ENCODE measurements at places on chromosomes 2 and 18.

GRCh38 chr2:47237375-47238334, 82.5 kb upstream of the STPG4 start:
- DNase-seq, result no peak

GRCh38 chr2:143906850-143907249, 613.1 kb downstream of the ZEB2 start:
- no peak for DNase-seq

DNA sequence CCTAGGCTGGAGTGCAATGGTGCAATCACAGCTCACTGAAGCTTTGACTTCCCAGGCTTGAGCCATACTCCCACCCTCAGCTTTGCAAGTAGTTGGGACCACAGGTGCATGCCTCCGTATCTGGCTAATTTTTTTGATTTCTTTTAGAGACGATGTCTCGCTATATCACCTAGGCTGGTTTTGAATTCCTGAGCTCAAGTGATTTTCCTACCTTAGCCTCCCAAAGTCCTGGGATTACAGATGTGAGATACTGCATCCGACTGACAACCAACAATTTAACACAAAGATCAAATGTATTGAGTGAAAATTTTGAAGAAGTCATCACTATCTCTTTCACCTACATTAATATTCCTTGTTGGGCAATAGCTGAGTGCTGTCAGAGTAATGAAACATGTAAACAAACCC, 181.6 kb downstream of the MYCN start:
- DNase-seq, result no peak

DNA sequence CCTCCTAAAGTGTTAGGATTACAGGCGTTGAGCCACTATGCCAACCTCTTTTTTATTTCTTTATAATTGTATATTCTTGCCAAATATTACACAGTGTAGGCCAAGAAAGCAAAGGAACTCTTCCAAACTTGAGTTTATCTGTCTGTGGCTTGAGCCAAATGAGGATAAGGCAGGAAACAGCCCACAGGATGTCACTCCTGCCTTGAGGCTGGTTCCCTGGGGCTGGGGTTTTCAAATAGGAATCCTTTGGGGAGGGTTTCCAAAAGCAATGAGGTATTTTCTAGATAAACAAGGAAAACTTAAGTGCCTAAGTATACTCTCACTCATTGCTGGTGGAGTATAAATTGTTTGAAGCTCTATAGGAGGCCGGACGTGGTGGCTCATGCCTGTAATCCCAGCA, 56.4 kb downstream of the ADCY3 start:
- no peak for DNase-seq

GRCh38 chr2:73235315-73236028, 1.4 kb downstream of the CCT7 start:
- DNase-seq, result no peak

- DNase-seq, result no peak
These were observed 519.8 kb upstream of the ZNF804A start for GRCh38 chr2:184078496-184078895.

DNA sequence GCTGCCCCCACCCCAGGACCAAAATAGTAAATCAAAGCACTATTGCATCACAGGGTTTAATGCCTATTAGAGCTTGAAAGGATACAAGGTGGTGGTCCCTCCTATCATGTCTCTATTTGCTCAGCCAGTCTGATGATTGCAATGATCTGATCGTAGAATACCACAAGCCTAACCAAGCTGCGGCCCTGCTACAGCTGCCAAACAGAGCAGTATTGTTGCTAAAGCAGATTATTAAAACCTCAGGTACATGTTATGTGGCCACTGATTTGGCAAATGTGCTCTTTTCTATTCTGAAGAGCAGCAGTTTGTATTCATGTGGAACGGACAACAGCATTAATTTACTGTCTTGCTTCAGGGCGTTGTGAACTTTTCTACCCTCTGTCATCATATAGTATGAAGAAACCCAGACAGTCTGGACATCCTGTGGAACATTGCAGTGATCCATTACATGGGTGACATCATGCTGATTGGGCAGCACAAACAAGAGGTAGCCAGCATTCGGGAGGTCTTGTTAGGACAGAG, 8.4 kb upstream of the VAPA start:
- no peak for DNase-seq

- DNase-seq, result no peak
These were observed 131.1 kb downstream of the SMAD2 start for GRCh38 chr18:47799376-47799775.

DNA sequence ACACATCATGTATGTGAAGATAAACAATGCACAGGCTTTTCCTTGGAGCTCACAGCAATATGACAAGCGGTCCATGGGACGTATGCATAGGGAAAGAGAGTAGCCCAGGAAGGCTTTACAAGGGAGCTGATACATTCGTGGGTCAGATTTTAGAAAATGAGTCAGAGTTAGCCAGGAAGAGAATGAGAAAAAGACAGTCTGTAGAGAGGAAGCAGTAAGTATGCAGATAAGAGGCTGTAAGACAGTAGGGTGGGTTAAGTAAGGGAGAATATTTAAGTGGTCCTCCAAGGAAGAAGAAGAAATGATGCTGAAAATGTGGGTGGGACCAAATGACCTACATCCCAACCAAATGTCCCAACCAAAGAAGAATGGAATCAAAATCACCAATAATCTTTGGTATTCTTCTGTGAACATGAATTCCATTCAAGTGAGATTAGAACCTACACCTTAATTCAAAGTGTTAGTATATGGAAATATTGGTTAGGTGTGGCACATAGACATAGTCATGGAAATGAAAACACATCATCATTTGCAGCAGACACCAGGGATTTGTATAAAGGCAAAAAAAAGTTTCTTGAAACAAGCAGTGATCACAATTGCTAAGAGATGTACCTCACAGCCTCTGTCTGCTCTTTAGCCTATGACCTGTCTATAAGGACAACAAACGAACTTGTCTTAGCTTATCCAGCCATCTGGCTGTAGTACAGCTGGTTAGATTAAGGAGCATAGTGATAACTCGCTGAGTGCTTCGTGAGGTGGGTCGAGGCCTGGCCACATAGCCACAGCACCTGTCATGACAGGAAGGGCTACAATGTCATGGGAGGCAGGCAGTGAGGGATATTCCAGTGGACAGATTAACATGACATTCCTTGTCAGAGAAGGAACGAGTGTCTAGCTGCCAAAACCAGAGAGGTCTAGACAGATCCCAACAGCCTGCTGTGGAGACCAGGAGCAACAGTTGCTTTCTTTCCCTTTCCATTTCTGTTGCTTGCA, 133.6 kb downstream of the ALK start:
- DNase-seq, result no peak

DNA sequence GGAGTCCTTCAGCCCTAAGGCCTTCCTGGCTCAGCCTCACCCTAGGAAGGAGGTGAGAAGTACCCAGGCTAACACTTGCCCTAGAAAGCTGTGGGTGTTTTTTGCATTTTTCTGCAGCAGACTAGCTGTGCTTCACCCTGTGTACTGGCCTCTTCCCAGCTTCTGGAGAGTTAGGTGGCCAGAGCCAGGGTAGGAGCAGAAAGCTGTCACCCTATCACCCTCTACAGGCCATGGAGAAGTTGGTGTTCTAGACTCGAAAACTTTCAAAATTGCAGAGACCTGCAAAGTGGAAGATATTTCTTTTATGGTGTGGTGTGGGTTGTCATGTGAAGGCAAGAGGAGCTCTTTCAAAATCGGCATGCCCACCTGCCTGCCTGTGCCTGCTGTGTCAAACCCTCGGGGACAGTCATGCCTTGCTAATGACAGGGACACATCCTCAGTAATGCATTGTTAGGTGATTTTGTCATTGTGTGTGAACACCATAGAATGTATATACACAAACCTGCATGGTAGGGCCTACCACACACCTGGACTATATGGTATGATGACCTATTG, 29.8 kb downstream of the EHD3 start:
- no peak for DNase-seq

DNA sequence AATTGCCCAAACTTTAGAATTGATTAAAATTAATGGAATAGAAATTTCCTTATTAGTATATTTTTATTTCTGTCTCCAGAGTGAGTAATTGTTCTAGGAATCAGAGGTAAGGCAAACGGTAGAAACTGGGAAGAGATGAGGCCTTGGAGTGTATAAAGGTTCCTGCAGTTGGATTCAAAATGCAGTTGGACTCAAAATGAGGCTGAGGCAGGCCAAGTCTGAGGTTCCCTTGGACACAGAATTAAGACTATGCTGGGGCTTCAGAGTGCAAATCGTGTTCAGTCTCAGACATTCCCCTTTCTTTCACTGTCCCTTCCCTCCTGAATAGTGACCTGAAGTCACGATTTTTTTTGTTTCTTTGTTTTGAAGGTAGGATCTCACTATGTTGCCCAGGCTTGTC, 746.9 kb upstream of the NRXN1 start:
- no peak for DNase-seq

GRCh38 chr18:77081390-77081778, 51.2 kb downstream of the MBP start:
- no peak for DNase-seq

DNA sequence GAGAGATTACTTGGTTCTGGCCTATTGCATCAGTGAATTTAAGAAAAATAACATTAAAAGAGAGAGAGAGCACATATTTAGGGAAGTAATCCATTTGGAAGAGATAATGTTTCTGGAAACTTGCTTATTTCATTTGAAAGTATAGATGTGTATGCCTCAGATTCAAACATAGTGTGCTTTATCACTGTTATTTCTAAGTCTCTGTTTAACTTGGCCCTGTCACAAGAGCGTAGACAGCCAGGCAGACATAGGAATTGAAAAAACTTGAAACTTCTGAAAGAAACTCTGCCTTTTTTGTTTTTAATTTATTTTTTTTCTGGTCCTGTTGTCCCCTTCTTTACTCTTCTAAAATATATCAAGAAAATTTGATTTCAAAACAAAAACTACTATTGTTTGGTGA, 849.1 kb downstream of the CNTNAP5 start:
- DNase-seq, result no peak

GRCh38 chr18:2442006-2442405, 129.3 kb downstream of the METTL4 start:
- no peak for DNase-seq

DNA sequence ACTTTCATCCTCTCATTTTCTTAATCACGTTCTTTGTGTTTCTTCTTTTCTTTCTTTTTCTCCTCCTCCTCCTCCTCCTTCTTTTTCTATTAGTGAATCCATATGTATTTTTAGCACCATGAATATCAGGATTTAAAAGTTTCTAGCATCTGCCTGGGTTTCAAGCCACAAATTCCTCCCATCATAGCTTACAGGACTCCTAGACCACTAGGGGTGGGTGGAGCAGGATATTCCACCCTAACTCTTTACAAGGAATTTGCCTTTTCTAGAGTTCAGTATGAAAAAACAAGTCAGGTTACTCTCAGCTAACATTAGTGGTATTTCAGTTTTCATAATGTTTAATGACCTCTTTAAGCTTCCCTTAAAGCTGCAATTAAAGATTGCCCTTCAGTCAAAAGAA, 19.1 kb upstream of the LRRTM1 start:
- DNase-seq, result no peak

GRCh38 chr2:237714690-237715458, 83.7 kb upstream of the RBM44 start:
- DNase-seq, result no peak

DNA sequence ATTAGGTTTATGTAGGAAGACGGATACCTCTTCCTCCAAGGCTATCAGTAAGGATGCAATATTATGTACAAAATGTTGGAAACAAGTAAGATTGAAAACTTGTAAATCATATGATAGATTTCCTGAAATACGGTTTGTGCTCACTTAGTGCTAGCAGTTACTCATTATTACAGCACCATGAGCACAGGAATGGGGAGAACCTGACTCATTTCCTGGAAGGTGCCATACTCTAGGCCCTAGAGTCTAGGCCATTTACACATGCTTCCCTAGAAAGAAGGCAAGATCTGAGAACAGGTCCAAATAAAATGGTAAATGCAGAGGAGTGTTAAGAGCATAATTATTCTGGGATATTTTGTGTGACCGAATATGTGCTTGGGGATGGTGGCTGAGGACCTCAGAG, 467.7 kb upstream of the CELF4 start:
- no peak for DNase-seq

GRCh38 chr2:937530-937929, 13.1 kb upstream of the SNTG2 start:
- no peak for DNase-seq

- DNase-seq, result no peak
These were observed 128.6 kb downstream of the NCK2 start for GRCh38 chr2:105873281-105873680.

DNA sequence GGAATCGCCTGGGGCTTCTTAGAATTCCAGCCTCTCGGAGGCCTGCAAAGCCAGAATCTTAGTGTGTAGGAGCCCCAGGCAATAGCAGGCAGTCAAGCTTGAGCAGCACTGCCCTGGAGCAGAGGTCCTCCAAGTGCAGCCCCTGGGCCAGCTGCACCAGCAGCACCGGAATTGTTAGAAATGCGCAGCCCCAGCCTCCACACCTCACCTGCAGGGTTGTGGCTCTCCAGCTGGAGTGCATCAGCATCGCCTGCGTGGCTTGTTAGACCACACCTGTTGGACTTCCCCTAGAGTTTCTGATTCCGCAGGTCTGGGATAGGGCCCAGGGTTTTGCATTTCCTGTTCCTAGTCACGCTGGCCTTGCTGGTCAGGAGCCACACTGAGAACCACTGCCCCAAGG, 100.3 kb downstream of the ASAP2 start:
- DNase-seq, result no peak

- DNase-seq, result no peak
These were observed 99.0 kb downstream of the MBP start for GRCh38 chr18:77033575-77033974.

DNA sequence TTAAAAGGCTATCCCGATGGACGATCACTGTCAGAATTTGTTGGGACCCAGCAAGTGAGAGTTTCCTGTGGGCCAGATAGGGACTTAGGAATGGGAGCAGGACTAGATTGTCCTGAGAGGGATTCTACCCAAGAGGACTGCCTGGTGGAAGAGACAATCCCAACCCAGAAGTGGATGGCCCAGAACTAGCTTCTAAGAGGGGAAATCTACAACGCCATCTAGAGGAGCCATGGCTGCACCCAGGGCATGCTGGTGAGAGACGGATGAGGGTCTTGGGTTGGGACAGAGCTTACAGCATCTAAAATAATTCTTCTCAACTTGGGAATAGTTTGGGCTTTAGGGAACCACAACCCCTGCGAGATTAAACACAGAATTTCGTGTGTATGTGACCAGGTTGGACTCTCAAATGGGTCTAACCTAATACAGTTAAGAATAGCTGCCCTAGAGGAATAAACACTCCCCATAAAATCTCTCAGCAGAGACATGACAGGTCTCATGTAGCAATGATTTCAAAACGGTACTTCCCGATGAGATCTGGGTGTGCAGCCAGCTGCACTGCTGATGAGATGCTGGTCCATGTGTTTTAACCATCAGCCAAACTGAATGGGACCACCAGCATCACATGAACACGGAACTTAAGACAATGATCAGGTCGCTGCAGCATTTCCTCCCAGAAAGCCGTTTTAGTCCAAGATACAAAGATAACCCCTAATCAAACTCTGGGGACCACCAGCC, 50.8 kb downstream of the CCBE1 start:
- no peak for DNase-seq

Data from stimulated activated CD8-positive, alpha-beta memory T cell treated with anti-CD3 and anti-CD28 coated beads, Interleukin-7, amount 100 ng/mL, for 24 hours (primary cell).